Pericardium fibroblast (primary cell): ENCODE measurements at places on chromosomes 6 and 20. TPM values are rescaled to one million over a fixed set of nuclear protein-coding genes. Genes with fewer than 3 reads are reported as not detected.

Gene BNIP5
- total RNA-seq, result not detected in 2 replicates

Gene PCMT1
- 61.8 and 88.1 TPM in 2 replicates for total RNA-seq

Gene POLR1H
- 23.1 and 26.1 TPM in 2 replicates for total RNA-seq

Gene SASH1
- total RNA-seq, result 25.0 and 33.9 TPM in 2 replicates

Gene TP53TG5
- total RNA-seq, result not detected in 2 replicates

Gene ABCC10
- 17.2 and 17.5 TPM in 2 replicates for total RNA-seq

Gene NKX2-4
- not detected in 2 replicates for total RNA-seq

Gene ABHD16A
- 25.7 and 29.2 TPM in 2 replicates for total RNA-seq

Gene FABP7
- total RNA-seq, result not detected in 2 replicates

Gene PMEPA1
- total RNA-seq, result 1.6 and 1.7 TPM in 2 replicates

Gene LRRC73
- total RNA-seq, result 0.35 and 1.5 TPM in 2 replicates

Gene PNLDC1
- total RNA-seq, result 1.4 TPM in 1 of 2 replicates, not detected in the other

Gene SPATA25
- 1.0 and 1.6 TPM in 2 replicates for total RNA-seq

Gene TNFRSF6B
- total RNA-seq, result 2.6 and 9.3 TPM in 2 replicates

Gene GRM1
- not detected in 2 replicates for total RNA-seq

Gene C6orf163
- 0.09 and 0.12 TPM in 2 replicates for total RNA-seq

Gene BTN1A1
- total RNA-seq, result not detected in 2 replicates

Gene VSX1
- not detected in 2 replicates for total RNA-seq

Gene RFX6
- not detected in 2 replicates for total RNA-seq

Gene FOXF2
- 0.82 and 4.5 TPM in 2 replicates for total RNA-seq

Gene NFATC2
- under 0.01 TPM in 1 of 2 replicates, not detected in the other for total RNA-seq

Gene SYTL3
- 0.58 and 1.6 TPM in 2 replicates for total RNA-seq

Gene LY6G6D
- not detected in 2 replicates for total RNA-seq
